Stimulated activated effector memory CD8-positive, alpha-beta T cell treated with anti-CD3 and anti-CD28 coated beads, Interleukin-12 subunit alpha, Interleukin-12 subunit beta, amount 100 ng/mL, for 72 hours (primary cell): ENCODE measurements at places on chromosomes 12 and 14.

GRCh38 chr12:27970401-27971120 is 2.0 kb downstream of the PTHLH start:
- no peak for DNase-seq

- no peak for DNase-seq
Measured at GRCh38 chr12:49287876-49288275, 7.1 kb upstream of the PRPH start.

DNA sequence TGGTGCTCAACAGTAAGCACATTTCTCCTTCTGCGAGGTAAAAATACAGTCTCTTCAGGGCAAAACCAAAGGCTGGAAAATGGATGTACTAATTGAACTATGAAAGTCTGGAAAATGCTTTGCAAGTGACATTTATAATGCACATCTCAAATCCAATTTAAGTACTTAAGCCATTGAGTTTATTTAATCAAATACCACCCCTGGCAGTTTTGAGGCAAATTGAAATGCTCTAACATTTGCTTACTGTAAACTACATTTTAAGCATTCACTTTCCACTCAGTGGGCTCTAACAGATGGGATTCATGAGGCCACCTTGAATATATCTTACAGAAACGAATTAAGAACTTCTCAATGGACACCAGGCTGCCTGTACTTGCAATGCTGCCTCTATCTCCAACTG is 69.7 kb downstream of the HELB start:
- no peak for DNase-seq

DNA sequence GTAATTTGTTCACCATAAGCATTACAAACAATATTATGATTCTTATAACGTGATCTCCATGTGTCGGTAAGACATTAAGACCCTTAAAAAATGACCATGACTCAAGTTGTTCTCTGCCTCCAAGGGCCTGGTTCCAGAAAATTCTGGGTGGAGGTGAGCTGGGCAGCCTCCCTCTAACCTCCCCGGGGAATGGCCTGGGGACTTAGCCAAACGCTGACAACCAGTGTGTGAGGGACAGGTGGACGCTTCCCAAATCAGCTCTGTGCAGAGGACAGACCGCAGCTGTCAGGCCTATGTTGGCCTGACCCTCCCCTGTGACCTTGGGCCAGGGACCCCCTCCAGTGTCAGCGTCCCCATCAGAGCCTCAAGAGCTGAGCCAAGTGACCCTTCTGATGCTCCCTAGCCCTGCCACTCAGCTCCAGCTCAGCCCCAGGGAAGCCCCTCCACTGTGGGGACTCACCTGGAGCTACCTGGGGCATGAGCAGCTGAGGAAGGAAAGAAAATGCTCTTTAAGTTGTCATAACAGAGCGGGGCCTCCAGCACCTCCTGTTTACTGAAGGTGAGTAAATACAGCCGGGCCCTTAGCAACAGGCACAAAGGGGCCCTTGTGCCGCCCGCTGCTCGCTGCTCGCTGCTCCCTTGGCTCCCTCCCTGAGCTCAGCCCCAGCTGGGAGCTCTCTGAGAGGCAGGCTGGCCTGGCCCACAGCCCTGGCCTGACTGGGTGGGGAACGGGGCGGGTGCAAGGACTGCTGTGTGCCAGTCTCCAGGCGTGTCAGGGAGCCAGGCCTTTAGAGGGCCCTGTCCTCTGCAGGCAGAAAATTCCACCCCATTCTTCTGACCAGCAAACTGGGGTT is 116.6 kb downstream of the CALM1 start:
- no peak for DNase-seq

GRCh38 chr14:81716953-81717352 is 183.3 kb upstream of the SEL1L start:
- no peak for DNase-seq

GRCh38 chr12:105292705-105293104 is 37.8 kb upstream of the C12orf75 start:
- DNase-seq = no peak

DNA sequence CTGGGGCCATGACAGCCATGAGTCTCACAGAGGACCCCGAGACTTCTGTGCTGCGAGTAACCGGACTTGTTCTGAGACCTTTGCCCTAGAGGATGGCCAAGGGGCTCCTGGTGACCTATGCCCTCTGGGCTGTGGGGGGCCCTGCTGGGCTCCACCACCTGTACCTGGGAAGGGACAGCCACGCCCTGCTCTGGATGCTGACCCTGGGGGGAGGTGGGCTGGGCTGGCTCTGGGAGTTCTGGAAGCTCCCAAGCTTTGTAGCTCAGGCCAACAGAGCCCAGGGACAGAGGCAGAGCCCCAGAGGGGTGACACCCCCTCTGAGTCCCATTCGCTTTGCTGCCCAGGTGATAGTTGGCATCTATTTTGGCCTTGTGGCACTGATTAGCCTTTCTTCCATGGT is 2.1 kb downstream of the DNAJC22 start:
- DNase-seq = no peak

DNA sequence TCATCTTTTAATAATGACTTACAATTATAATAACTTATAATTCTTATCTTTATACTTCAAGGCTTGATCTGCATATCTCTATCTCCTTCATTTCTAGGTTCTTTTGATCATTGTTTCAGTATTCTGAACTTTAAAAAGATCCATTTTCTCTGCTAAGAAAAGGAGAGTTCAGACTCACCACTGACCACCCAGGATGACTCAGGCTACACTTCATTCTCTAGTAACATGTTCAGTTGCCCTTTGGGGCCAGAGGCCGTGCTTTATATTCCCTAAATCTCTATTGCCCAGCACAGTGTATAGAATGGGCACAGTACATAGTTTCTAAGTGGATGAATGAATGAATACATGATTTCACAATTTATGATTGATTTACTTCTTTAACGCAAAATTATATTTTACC is 268.7 kb downstream of the AKAP6 start:
- no peak for DNase-seq

DNA sequence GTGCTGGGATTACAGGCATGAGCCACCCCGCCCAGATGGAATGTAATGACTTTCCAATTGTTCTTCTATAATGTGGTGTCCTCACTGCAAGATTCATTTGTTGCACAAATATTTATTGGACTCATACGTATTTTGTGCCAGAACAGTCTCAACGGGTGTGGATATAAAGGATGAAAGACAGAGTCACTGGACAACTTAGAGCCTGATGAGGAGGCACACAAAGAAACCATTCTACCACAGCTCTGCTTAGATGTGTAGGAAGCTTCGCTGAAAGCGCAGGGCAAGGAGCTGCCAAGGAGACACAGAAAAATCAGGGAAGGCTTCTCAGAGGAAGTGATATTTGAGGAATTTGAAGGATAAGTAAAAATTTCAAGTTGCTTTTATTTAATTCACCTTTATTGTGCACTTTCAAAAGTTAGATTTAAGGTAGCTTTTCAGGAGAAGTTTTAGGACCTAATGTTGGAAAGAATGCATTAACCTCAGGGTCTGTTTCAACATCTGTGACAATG is 41.6 kb upstream of the STON2 start:
- DNase-seq = no peak

GRCh38 chr12:27906658-27907473 is 65.7 kb downstream of the PTHLH start:
- DNase-seq = no peak

GRCh38 chr12:16329594-16329993 is 17.9 kb upstream of the MGST1 start:
- no peak for DNase-seq

DNA sequence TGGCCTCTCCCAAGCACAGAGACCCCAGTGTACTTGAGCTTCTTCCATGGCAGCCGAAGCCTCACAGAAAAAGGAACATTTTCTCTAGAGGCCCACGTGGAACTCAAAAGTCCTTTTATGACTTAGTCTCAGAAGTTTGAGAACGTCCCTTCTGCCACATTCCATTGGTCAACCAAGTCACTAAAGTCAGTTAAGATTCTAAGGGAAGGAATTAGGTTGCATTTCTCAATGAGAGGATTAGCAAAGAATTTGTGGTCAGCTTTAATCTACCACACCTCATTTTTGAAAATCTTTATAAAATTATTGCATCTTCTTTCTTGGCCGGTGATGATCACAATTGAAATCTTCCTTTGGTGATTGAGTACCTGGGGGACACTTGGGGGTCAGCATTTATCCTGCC is 279.9 kb upstream of the TBX3 start:
- no peak for DNase-seq

- DNase-seq = no peak
Measured at GRCh38 chr12:96337953-96338352, 62.3 kb downstream of the CDK17 start.

DNA sequence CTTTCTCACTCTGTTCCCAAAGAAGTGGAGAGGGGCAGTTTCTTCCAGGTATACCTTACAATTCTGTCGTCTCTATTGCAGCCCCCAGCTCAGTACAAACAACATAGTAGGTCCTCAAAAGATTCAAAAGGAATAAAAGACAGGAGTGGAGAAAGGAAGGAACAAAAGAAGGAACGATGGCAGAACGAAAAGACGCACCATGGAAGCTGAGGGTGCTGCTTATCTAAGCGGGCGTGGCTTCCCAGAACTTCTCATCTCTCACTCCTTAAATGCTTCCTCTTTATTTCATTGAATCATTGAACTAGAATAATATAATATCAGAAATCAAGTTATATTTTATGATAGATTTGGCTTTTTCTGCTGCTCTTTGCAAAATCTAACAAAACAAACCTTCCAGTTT is 13.7 kb upstream of the LTA4H start:
- DNase-seq = no peak

DNA sequence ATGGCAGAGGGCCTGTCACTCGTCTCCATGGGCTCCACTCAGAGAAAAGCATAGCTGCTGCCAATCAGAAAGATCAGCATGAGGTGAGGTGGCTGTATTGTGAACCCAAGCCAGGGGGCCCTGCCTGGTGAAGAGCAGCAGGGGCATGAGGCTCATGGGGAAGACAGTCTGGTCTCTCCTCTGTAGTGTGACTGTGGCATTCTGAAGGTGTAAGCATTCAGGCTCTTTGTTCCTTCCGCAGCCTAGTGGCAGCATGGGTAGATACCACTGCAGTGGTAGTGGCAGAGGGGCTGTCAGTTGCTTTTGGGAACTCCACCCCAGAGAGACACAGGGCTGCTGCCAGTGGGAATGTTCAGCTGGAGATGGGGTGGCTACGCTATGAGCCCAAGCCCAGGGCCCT is 5.1 kb upstream of the CLEC4D start:
- no peak for DNase-seq

DNA sequence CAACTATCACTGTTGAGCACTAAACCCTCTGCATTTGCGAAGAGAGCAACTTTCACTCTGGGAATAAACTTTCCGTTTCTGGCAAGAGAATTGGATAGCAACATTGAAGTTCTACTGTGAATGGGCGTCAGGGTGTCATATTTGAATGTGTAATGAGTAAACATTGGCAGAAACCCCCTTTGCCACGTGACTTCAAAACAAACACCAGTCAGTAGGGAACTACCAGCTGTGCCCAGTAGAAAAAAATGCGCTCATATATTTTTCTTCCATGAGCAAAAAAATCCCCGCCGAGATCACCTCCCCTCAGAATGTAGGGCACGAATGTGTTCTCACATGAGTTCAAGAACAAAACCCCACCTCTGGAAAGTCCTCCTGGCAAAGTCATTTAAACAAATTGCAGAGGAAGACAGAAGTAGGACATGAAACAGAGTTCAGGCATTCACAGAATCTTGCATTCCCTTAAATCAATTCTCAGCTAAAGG is 80.6 kb downstream of the BTG1 start:
- peak; percentile 65 for DNase-seq

DNA sequence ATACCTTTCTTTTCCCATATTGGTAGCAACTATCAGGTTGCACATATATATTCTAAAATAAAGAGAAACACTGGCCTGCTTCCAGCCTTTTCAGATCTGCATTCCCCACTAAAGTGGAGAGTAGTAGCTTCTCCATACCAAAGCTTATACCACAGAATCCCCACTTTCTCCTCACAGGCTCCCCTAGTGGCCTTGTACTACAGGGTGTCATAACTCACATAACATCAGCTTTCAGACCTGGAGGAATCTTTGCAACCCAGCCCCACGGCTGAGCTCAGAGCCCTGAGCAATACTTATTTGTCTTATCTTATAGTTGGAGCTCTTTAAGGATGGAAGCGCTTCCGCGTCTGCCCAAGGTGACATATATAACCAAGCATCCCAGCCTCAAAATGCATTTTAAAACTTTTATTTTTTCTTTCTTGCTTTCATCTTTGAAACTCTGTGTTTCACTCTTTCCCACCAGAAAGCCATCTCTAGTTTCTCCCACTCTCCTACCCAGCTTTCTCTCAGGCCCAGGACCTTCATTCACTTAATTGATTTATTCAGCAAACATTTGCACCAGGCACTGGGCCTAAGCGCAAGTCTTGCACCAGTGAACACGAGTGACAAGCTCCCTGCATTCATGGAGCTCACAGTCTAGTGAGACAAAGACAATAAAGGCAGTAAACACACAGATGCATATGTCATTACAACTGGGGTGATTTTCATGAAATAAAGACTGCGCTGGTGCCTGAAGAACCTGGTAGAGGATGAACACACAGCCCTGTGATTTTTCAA is 254.7 kb downstream of the IPO8 start:
- no peak for DNase-seq

GRCh38 chr12:88658009-88658408 is 77.7 kb upstream of the KITLG start:
- no peak for DNase-seq

DNA sequence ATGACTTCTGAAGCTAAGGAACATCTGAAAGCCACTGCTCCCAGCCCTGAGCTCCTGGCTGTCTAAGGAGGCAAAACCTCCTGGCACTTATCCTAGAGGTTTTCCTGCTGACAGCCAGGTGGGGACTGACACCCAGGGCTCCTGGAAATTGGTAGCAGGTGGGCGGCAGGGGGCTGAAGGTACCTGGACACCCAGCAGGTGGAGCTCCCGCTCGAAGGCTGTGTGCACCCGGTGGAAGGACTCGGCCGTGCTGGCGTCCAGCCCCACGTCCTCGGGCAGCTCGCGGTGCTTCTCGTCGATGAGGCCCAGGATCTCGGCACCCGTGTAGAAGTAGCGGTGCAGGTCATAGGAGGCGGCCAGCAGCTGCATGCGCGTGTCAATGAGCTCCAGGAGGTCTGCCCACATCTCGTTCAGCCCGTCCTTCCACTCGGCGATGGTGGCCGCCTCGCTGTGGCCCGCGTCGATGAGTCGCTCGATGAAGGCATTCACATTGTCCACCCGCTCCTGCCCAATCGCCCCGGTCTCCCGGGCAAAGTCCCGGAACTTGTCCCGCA is 68.2 kb downstream of the PLEKHG3 start:
- DNase-seq = no peak

DNA sequence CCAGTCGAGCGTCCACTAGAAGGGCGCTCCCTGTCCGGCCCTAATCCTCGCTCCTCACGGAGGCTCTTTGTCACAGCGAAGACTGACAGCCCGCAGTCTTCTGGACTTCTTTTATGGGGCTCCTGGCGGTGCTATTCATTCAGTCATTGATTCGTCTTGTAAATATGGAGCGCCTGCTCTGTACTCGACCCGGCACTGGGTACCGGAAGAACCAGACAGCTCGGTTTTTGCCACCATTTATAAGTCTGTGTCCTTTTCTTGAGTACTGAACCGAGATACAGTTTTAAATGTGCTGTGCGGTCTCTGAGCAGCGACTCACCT is 570 bp downstream of the DMAC2L start:
- no peak for DNase-seq
